ENCODE measurements at places on chromosomes 7 and 10.

GRCh38 chr10:56346845-56347415 is 14.1 kb downstream of the ZWINT start:
- no peak for DNase-seq

GRCh38 chr7:157389951-157390730 is 53.3 kb downstream of the DNAJB6 start:
- no peak for DNase-seq

DNA sequence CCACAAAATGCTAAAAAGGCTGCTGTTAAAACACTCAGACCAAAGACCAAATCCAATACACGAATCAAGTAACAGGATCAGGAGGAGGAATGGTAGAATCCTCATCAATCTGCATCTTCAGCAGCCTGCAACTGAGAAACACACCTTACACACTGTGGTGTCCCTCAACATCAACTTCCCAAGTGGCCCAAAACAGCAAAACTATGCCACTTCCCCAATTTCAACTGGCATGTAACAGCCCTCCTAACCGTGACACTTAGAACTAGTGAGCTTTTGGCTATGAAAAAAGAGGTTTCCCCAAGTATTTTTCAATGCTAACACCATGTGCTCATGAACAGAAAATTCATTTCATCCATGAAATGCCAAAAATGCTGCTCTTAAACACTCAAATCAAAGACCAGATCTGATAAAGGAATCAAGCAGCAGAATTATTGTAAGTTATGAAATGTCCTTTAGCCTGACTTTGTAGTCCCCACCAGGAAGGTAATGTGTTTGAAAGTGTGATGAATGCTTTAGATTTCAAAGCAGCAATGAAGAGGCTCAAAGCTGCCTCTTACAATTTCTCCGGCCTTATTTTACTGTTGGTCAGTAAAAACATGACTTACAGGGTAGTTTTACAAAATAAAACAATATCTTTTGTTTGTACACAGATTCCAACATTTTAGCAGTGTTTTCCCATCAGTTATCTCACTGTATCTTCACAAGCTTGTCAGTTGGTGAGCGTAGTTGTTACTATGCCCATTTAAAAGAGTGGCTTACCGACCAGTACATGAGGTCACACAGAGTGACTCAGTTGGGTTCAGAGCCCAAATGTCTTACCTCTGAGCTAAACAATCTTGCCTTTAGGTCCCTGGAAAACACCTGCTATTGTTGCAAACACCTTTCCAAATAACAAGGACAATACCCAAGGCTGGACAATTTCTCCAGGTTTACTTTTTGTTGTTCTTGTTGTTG is 65.7 kb upstream of the ASAH2 start:
- DNase-seq = no peak

- no peak for DNase-seq
These were observed 87.3 kb downstream of the ADCY1 start for GRCh38 chr7:45661302-45661995.

DNA sequence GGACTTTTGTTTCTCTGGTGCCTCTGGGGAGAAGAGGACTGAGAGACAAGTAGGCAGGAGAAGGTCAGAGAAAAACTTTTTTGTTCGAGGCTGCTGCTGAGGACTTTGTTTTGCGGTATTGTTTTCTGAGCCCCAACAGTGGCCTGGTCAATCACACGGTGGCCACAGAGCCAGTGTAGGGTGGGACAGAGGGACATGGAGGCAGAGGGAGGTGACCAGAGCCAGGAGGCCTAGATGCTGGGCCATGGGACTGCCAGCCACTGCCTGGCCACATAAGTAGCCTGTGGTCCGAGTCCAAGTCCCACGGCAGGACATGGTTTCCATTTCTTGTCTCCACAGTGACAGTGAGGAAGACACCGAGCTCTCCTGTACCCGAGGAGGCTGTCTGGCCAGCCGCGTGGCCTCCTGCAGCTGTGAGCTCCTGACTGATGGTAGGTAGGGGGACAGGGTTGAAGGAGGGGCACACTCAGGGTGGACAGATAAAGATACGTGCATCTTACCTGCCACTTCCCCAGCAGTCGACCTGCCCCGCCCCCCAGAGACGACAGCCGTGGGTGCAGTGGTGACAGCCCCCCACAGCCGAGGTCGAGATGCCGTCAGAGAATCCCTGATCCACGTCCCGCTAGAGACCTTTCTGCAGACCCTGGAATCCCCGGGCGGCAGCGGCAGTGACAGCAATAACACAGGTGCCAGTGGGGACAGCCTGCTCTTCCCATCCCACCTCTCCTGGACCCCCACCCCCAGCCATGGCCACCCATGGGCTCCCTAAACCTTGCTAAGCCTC is 27.5 kb downstream of the SH2B2 start:
- DNase-seq = no peak

GRCh38 chr10:31426401-31426800 is 107.4 kb downstream of the ZEB1 start:
- no peak for DNase-seq

GRCh38 chr7:151081170-151082101 is 827 bp upstream of the FASTK start:
- peak; percentile 58 for DNase-seq

- DNase-seq = no peak
These were observed 278.1 kb downstream of the WDR11 start for GRCh38 chr10:121129266-121129665.

DNA sequence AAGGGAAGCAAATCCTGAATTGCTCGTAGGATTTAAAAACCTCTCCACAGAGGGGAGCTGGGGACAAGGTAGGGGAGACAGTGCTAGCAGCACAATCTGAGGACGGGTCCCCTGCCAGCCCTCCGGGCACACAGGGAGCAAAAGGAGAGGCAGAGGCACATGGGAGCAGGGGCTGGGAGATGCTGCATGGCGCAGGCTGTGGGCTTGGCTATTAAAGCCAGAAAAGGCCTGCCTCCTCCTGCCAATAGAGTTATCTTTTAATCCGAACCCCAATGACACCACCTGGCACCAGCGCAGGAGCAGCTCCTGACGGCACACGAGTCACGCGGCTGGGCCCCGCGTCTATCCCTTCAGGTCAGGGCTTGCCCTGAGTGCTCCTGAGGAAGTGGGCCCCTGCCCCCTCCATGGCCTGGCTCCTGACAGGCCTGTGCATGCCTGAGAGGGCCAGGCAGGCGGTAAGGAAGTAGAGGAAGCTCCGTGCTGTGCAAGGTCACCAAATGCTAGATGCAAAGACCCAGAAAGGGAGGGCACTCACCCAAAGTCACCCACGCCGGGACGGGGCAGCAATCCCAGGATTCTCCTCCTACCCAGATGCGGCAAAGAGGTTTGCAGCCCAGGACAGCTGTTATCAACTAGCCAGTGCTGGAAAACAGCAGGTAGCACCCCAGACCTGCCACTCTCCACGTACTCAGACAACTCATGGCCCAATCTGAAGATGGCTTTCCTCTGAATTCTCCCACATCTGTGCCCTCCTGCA is 28.1 kb downstream of the DLG5 start:
- peak; percentile 31 for DNase-seq

DNA sequence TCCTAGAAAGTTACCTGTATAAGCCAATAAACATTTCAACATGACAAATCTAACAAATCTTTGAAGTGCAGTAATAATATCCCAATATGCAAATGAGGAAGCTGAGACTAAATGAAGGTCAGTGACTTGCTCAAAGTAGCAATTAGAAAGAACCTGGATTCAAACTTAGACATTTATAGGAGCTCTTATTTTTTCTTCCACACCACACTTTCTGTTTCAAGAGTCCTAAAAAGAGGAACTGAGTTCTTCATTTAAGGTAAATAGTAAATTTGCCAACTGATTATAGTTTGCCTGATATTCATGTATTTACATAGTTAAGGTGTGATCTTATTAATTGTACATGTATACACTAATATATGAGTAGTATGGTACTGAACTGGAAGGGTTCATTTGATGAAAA is 44.0 kb downstream of the KLHDC10 start:
- DNase-seq = no peak

- no peak for DNase-seq
These were observed 40.1 kb upstream of the STRIP2 start for GRCh38 chr7:129394101-129394500.

GRCh38 chr10:79179164-79179956 is 110.6 kb downstream of the ZMIZ1 start:
- peak; percentile 92 for DNase-seq

- no peak for DNase-seq
These were observed 27.5 kb downstream of the TLX1 start for GRCh38 chr10:101158459-101159058.

- no peak for DNase-seq
These were observed 32.3 kb upstream of the IL6 start for GRCh38 chr7:22694597-22695207.

GRCh38 chr7:82445271-82445670 is 1.7 kb upstream of the CACNA2D1 start:
- peak; percentile 86 for DNase-seq

GRCh38 chr7:66043681-66044497 is 31.7 kb upstream of the ASL start:
- DNase-seq = peak; percentile 73

DNA sequence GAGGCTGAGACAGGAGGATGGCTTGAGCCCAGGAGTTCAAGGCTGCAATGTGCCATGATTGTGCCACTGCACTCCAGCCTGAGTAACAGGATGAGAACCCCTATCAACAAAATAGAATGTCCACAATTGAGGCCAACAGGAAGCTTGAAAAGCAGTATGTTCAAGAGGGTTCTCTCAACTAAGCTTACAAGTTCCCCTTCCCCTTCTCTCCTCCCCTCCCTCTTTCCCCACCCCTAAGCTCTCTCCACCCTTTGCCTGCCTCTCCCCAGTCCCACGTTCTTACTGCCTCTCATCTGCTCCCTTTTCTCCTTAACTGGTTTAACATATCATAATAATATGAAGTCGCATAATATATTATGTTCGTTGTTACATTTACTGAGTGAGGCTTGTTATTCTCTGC is 35.4 kb downstream of the KIAA1549 start:
- no peak for DNase-seq

DNA sequence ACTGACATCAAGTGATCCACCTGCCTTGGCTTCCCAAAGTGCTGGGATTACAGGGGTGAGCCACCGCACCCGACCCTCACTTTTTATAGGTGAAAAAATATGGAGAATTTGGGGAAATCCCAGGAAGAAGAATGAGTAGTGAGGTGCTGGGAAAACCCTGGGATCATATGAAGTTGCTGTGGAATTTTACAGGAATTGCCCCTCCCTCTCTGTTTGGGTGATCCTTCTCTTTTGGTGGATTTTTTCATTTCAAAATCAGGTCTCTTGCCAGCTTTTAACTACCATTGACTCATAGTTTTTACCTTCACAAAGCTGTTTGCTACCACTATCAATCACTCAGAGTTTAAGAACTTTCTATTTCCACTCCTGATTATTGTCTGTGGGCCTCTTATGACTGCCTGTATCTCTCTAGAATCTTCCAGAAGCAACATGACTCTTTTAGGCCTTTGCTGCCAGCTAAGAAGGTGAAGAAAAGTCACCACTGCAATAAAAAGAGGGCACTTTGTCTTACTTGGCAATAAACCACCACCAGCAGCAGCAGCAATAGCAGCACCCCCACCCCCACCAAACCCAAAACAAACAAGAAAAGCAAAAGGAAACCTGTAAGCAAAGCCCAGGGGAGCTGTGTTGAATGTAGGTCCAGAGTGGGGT is 4.0 kb upstream of the GIMAP8 start:
- no peak for DNase-seq

GRCh38 chr7:20742913-20743312 is 43.8 kb downstream of the SP8 start:
- no peak for DNase-seq

- no peak for DNase-seq
These were observed 69.3 kb upstream of the RHEB start for GRCh38 chr7:151588982-151589381.

GRCh38 chr7:30322271-30323005 is 38.0 kb downstream of the ZNRF2 start:
- no peak for DNase-seq

- no peak for DNase-seq
These were observed 1077.6 kb downstream of the TYW1 start for GRCh38 chr7:68074242-68074641.

GRCh38 chr10:22611425-22612115 is 102.8 kb downstream of the PIP4K2A start:
- DNase-seq = no peak

DNA sequence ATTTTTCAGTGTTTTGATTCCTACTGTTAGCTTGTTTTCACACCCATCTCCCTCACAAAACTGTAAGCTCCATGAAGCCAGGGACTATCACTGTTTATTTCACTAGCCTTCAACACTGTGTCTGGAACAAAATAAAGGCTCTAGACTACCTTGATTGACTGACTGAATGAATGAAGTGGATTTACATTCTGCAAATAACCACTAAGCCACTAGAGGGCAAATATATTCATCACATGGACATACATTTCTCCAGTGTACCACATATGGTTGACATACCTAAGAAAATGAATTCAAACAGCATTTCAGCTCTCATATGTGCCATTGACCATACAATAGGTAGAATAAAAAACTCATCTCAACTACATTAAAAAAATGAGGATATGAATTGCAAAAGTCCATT is 185.9 kb downstream of the RAB11FIP2 start:
- DNase-seq = peak; percentile 36

DNA sequence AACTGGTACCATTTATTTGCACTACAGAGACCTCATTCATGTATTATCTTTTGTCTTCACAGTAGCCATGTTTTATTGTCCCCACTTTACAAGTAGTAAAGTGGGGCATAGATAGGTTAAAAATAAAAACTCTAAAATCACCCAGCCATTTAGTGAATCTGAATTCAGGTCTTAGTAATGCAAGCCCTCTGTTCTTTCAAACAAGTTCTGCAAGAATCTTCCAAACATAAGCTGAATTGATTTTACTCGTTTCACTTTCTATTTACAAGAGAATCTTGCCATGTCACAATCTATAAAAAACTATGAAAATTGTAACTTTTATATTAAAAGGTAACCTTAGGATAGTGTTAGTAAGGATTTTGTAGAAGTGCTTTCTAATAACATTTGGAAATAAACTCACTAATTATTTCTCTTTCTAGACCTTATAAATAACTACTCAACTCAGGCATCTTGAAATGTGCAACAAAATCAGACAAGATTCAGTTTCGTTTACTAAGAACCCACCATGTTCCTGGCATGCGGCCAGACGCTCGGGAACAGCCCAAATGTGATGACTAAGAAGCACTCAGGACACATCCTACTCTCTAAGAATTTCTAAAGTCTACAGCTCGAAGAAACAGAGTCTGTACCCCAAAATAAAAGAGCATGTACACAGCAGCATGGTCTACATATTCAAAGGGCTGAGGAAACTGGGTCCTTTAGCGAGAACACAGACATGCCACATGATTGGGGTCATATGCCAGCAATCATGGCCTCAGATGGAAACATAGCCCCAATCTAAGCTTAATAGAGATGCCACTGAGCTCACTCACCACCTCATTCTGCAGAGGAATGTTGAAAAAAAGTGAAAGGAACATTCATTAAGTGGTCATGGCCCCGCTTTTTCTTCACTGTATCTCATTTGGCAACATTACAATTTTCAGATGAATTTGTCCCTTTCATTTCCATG is 167.6 kb downstream of the AMPH start:
- no peak for DNase-seq

GRCh38 chr10:133270773-133271297 is 5.8 kb downstream of the ADAM8 start:
- no peak for DNase-seq
